Placental epithelial cell (primary cell): ENCODE measurements at places on chromosomes 11 and 22. TPM values are rescaled to one million over a fixed set of nuclear protein-coding genes. Genes with fewer than 3 reads are reported as not detected.

HEPHL1 gene
- total RNA-seq = under 0.01 and 0.11 TPM in 2 replicates

CD3G gene
- not detected in 2 replicates for total RNA-seq

TIMM10B gene
- total RNA-seq = 26.3 and 30.3 TPM in 2 replicates

TTC28 gene
- total RNA-seq = 13.3 and 17.8 TPM in 2 replicates

INPP5J gene
- total RNA-seq = 0.43 and 0.79 TPM in 2 replicates

ZNF280B gene
- under 0.01 TPM in 1 of 2 replicates, not detected in the other for total RNA-seq

TEX54 gene
- not detected in 2 replicates for total RNA-seq

UBQLNL gene
- total RNA-seq = 0.22 and 0.39 TPM in 2 replicates
